Mesothelial cell of epicardium (in vitro differentiated cells): ENCODE measurements at places on chromosomes 6 and 20. TPM values are rescaled to one million over a fixed set of nuclear protein-coding genes. Genes with fewer than 3 reads are reported as not detected.

BANF2 gene
- total RNA-seq, result not detected in 3 replicates

FAM83B gene
- 12.2 to 14.0 TPM (median 12.6 TPM) in 3 replicates for total RNA-seq

PROCR gene
- total RNA-seq, result 4.0 to 4.7 TPM (median 4.4 TPM) in 3 replicates

B4GALT5 gene
- total RNA-seq, result 52.6 to 53.8 TPM (median 52.6 TPM) in 3 replicates

RREB1 gene
- total RNA-seq, result 55.4 to 63.0 TPM (median 57.5 TPM) in 3 replicates

MYB gene
- 1.6 to 2.4 TPM (median 2.0 TPM) in 3 replicates for total RNA-seq

MAFB gene
- total RNA-seq, result 10.8 to 11.5 TPM (median 11.1 TPM) in 3 replicates

SLC52A3 gene
- 0.25 to 0.36 TPM (median 0.29 TPM) in 3 replicates for total RNA-seq

PCSK2 gene
- total RNA-seq, result 0.29 to 0.38 TPM (median 0.35 TPM) in 3 replicates

FOXF2 gene
- 0.13 to 0.27 TPM in 2 of 3 replicates, not detected in the other for total RNA-seq

SPTLC3 gene
- 27.0 to 28.5 TPM (median 27.7 TPM) in 3 replicates for total RNA-seq

HLA-DQB2 gene
- total RNA-seq, result not detected in 3 replicates

APOM gene
- 2.4 to 3.4 TPM (median 3.1 TPM) in 3 replicates for total RNA-seq

GABRR2 gene
- 0.75 to 1.3 TPM (median 0.87 TPM) in 3 replicates for total RNA-seq

ULBP2 gene
- total RNA-seq, result 0.23 to 0.42 TPM (median 0.24 TPM) in 3 replicates

PLEKHG1 gene
- total RNA-seq, result 65.7 to 69.4 TPM (median 69.3 TPM) in 3 replicates

BPIFA1 gene
- not detected in 3 replicates for total RNA-seq

TRIM40 gene
- total RNA-seq, result not detected in 3 replicates
